ENCODE measurements at places on chromosomes 1 and 21. TPM values are rescaled to one million over a fixed set of nuclear protein-coding genes. Genes with fewer than 3 reads are reported as not detected.
A peak's percentile ranks its signal among the peaks of the same experiment; 100 is the strongest.

The ZBTB8OS gene
- total RNA-seq, result 37.3 TPM

- no peak for DNase-seq
Observed at GRCh38 chr21:37565530-37566223, 199.1 kb downstream of the DYRK1A start.

DNA sequence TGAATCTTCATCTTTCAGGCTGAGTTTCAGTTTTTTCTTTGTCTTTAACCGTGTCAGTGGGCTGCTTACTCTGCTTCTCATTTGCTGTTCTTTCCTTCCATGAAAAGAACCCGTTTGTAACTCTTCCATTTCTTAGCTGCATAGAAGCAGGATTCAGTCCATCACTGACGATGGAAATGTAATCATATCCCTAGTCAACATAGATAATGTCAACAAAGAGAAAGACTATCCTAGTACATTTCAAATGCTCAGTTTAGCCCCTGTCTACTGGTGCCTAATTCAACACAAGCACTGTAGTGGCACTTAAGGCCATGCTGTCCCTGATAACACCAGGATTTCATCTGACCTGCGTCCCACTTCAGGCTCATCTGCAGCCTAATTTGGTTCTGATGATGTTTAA, 376 bp downstream of the GBP1 start:
- DNase-seq, result no peak

DNA sequence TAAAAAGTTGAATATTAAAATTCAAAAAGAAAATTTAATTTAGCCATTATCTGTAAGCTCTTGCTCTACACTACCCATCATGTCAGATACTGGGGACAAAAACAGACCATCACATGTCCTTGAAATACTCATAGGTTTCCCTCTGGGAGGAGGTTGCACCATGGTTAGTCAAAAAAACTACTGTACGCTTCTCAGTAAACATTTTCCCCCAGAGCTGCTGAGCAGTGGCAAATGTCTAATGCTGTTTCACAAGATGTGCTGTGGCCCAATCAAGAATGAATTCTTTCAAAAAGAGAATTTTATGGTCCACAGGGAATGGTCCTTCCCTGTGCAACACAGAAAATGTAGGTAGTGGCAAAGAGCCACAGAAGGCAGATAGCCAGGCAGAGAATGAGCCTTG, 6.1 kb downstream of the SLC25A24 start:
- DNase-seq, result no peak

DNA sequence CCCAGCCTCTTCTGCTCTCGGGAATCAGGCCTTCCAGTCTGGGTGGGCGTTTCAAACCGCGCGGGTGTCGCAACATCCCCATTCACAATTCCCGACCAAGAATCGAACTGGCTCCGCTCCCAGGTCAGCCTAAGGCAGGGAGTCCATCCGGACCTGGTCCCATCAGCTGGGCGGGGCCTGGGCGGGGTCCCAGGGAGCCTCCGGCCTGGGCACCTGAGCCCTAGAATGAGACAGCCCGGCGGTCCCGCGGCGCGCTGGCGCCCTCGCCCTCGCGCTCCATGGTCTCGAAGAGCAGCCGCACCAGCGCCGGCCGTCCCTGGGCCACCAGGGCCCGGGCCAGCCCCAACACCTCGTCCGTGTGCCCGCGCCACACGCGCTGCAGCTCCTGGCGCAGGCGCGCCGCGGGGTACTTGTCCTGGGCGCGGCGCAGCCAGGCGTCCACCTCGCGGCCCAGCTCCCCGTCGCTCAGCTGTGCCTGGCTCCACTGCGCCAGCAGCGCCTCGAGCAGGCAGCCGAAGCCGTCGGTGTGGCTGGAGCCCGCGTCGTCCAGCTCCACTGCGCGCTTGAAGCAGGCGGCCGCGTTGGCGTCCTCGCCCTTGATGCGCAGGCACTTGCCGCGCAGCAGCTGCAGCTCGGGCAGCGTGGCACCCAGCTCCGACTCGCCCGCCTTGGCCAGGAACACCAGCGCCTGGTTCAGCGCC, 16.9 kb upstream of the PARS2 start:
- DNase-seq, result peak; percentile 84

GRCh38 chr1:167714098-167714438, 7.7 kb upstream of the MPZL1 start:
- peak; percentile 90 for DNase-seq

- DNase-seq, result peak; percentile 46
Observed at GRCh38 chr1:203186446-203187303, at the start of gene CHI3L1. Gene CHI3L1, minus strand, starts transcription at chr1:203186704. Its CDS starts 81 bp downstream, at chr1:203186623.

GRCh38 chr1:204443260-204443619, 31.6 kb upstream of the PPP1R15B start:
- no peak for DNase-seq
